ENCODE measurements at places on chromosomes 6 and 20. TPM values are rescaled to one million over a fixed set of nuclear protein-coding genes. Genes with fewer than 3 reads are reported as not detected.
A peak's percentile ranks its signal among the peaks of the same experiment; 100 is the strongest.

GRCh38 chr6:43790031-43790430 lies 20.0 kb downstream of the VEGFA start:
- DNase-seq: no peak

GRCh38 chr6:97668716-97669115 lies 385.7 kb upstream of the MMS22L start:
- peak; percentile 18 for DNase-seq

Gene RAMACL
- total RNA-seq: 0.98 TPM

GRCh38 chr6:157364705-157365104 lies 16.3 kb upstream of the ZDHHC14 start:
- no peak for DNase-seq

DNA sequence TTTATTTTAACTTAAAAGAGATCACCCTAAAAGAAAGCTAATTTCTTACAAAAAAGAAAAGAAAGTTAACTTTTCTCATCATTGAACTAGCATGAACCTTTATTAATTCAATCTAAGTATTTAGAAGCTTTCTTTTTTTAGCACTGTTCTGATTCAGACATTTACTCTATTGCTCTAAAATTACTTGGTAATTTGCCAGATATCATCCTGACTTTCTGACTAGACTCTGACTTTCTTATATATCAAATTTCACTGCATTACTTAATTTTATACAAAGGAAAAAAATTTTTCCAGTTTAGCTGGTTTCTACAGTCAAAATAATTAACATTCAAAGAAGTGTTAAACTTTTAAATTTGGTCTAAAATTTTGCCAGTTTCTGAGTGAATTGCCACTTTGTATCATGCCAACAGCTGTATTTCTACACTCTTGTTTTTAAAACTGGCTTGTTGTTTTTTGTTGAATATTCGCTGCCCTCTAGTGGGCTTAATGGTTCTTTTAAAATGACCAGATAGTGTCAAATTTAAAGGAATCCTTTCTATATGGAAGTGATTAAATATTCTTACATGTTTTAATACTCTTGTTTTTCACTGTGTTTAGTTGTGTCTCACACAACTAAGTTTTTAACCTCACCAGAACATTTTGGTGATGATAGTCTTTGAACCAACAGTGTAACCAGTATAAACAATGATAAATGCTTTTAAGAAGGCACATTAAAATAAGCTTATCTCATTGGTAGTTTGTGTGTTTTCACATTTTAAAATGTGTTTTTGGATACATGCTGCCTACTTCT lies 102.0 kb downstream of the POPDC3 start:
- no peak for DNase-seq

Gene CUL9
- total RNA-seq: 37.2 TPM

GRCh38 chr6:109770779-109771178 lies 79.7 kb downstream of the FIG4 start:
- DNase-seq: no peak

Gene UNC93A
- total RNA-seq: not detected

Measured in neural crest cell (in vitro differentiated cells).